ENCODE measurements at places on chromosomes 12 and 14. TPM values are rescaled to one million over a fixed set of nuclear protein-coding genes. Genes with fewer than 3 reads are reported as not detected.

DNA sequence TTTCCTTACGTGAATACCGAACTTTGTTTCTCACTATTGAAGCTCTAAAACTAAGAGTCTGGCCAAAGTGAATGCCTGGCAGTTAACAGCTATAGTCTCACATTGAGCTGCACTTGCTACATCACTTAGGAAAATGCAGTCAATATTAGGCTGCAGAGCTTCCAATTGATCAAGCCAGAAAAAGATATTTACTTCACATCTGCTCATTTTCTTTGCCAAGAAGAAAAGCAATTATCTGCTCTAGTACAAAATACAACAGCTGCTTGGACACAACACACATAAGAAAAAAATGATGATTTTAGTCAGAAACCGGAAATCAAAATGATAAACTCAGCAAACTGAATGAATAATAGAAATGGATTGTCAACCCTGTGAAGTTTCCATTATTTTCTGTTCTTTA is 45.4 kb downstream of the TMTC1 start:
- no peak for DNase-seq

GRCh38 chr14:103398427-103399195 is 13.4 kb downstream of the MARK3 start:
- DNase-seq = no peak

DNA sequence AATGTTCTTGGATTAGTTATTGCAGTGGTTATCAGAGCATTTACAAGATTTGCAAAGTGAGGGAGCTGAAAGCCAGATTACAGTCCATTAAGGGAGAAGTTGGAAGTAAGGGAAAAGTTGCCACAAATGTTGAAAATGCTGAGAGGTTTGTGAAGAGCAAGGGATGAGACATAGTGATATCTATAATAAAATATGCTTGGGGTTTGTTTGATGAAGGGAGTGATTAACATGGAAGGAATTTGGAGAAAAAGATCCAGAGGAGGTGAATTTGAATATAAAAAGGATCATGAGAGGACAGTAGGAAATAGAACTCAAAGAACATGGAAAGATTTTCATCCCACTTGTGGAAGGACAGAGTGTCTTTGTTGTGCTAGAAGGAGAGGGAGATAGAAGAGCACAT is 19.3 kb upstream of the CCER1 start:
- DNase-seq = no peak

DNA sequence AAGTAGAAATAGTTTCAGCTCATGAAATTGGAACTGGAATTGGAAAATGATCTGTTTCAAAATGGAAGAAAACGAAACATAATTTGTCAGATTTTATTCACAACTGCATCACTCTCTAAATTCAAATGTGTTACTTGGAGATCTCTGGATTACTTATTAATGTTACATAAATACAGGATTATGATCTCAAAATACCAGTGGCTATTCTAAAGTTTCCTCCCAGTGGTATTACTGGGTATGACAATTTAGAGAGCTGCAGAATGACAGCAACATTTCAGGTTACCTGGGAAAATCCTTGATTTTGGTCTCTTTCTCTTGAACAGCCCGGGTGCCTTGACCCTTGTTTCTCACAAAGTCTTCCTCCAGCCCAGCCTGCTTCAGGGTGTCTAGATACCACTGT is 14.2 kb downstream of the FAM161B start:
- no peak for DNase-seq

DNA sequence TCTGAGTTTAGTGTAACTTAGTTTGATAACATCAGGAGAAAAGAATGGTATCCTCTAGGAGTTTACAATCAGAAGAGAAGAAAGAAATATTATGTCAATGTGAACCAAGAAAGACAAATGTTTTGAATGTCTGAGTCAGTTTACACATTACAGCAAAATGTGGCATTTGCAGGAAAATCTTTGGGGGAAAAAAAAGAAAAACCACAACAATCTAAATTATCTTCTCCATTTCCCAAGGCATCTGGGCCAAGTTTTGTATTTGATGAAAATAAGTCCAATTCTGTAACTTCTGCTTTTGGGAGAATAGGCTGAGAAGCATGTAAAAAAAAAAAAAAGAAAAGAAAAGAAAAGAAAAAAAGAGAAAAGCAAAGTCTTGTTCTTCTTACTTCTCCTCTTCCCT is 58.8 kb upstream of the FLRT2 start:
- no peak for DNase-seq

DNA sequence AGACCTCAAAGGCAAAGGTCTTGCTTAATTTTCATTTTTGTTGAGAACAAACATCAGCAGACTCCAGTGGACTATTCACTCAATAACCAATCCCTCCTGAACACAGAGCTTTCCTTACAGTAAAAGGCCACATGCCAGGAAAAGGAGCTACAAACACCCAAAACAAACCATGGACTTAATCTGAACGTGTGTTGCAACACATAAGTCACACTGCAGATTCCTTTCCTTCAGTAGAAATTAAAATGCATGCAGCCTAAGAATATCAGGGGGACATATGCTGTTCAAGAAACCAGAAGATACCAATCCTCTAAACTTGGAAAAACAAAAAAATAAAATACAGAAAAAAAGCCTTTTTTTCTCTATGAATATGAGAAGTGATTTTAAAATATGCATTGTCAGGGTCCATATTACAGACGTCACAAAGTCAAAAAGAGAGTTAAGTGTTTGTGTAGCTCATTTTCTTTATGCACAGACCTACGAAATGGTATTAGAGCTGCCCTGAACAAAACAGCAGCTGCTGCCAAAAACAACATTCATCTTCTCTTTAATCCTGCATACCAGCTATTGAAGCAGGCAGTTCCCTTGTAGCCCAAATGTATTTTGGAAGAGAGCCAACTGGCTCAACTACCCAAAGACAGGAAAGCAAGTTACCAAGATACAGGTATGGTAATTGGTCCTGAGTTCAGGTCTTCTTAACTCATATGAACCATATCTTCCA is 26.2 kb downstream of the KITLG start:
- no peak for DNase-seq

DNA sequence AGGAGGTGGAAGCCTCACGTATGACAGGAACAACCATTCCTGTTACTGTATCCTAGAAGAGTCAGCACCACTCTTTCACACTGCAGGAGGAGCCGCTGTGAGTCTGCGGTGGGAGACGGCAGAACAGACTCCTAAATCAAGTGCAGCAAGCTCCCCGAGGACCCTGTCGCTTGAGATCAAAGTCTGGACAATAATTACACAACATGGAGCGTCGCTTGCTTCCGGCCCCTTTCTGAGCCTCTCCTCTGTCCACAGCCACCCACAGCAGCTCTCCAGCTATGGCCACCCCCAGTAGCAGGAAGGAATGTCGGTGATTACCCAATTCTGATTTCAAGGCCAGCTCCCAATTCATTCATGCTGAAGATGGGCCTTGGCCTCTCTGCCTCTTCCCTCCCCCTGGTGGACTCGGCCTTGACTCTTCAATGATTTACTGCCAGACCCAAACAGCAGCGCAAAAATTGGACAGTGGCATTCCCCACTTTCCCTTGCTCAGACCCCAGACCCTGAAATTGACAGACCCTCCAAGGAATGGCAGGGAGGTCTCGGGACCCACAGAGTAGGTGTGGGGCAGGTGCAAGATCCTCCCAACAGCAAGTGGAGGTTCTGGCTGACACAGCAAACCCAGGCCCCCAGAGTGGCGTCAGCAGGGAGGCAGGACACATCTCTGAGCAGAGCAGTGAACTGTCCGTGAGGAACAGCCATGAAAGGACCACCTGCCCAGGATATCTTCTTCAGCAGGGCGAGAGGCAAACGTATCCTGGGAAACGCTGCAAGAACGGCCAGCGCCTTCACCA is 272.7 kb upstream of the DIO3 start:
- DNase-seq = no peak

GRCh38 chr14:97757491-97757890 is 960.3 kb downstream of the VRK1 start:
- no peak for DNase-seq

DNA sequence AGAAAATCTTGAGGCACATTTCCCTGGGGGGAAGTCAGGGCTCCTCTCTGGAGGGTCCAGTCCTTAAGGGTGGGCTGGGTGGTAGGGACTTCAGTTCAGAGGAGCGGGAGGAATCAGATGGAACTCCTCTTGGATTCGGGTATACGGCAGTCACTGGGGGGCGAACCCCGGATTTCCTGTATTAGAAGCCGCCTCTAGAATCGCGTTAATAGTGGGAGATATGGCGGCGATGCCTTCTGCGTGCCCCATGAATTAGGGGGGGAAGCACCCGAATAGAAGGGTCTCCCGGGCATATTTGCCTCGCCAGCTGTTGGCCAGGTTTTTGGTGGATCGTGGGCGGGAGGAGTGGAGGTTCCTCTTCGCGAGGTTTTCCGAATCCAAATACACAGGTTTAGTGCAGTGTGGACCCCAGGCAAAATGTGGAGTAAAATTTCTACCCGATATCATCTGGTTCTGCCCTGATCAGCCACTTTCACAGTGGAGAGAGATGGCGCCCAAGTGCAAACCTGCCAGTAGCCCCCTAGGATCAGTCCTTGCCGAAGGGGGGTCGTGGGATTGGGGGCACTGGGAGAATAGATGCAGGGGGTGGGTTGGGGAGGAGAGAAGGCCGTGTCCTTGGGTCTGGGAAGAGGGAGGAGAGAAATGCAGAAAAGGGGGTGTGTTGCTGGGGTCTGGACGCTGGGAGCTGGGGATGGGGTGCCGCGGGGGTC is 628 bp downstream of the MEG3 start:
- no peak for DNase-seq

- DNase-seq = no peak
These were observed 60.7 kb upstream of the SAV1 start for GRCh38 chr14:50728836-50729235.

DNA sequence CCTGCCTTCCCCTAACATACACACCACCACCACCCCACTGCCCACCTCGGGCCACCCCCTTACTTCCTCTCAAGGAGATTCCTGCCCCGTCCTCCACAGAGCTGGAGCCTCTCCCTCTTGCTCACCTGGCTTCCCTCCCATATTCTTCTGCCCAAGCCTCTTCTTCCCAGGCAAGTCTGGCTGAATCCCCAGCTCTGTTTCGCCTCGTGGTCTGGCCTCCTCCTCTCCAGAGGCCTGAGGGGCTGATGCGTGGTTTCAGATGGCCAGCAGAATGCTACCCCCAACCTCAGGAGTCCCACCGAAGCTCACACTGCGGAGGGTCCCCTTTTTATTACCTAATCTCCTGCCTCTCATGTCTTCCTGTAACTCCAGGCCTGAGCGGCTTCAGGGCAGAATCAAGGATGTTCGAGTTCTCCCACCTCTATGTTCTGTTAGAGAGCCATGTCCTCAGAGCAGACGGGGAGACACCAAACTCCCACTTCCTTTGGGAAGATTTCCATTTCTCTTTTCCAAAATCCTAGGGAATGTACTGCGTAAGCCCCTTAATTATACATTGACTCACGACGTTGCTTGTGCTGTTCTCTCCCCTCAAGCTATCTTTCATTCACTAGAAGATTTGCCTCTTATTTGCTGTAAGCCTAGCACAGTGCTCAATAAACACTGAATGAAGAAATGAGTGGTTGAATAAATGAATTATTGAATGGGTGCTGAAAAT is 33.9 kb upstream of the LTBP2 start:
- DNase-seq = no peak

- no peak for DNase-seq
These were observed 147.9 kb upstream of the NCOR2 start for GRCh38 chr12:124715121-124715990.

GRCh38 chr12:51448618-51449256 is 24.1 kb downstream of the SLC4A8 start:
- no peak for DNase-seq

DNA sequence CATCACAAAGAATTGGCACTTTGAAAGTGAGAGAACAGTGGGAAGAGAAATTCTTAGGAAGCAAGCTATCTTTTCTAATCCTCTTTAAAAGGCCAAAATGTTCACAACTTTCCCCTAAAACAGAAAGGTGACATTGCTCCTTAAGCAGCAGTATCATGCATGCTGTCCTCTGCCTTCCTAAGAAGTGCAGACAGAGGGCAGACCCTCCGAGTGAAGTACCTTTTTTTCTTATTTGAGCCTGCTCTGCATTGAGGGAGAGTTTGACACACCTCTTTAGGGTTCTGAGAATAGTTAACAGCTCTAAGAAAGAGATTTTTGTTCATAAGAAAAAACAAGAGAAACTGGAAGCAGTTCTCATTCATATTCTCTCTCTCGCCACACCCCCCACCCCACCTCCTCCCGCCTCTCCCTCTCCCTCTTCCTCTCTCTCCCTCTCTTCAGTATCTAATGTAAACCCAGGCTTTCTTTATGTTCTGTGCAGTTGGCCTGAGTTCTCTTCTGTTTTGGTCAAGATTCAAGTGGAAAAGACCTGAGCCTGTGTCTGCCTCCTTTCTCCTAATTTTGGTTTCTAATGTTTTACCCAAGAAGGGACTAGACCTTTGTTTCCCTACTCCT is 709.1 kb downstream of the DIO2 start:
- no peak for DNase-seq

GRCh38 chr12:89386138-89386537 is 33.8 kb upstream of the DUSP6 start:
- no peak for DNase-seq

GRCh38 chr14:68894802-68895703 is 84.0 kb downstream of the ACTN1 start:
- no peak for DNase-seq

- DNase-seq = no peak
These were observed 104.1 kb downstream of the SMOC1 start for GRCh38 chr14:69983317-69983716.

The TBX3 gene
- 3.5 TPM for total RNA-seq

The C14orf180 gene
- 1.1 TPM for total RNA-seq

The TAS2R9 gene
- total RNA-seq = not detected

The PRR13 gene
- total RNA-seq = 86.2 TPM

The USP44 gene
- total RNA-seq = 2.5 TPM

The HOXC12 gene
- not detected for total RNA-seq
